ENCODE measurements at places on chromosomes 5 and 9.

DNA sequence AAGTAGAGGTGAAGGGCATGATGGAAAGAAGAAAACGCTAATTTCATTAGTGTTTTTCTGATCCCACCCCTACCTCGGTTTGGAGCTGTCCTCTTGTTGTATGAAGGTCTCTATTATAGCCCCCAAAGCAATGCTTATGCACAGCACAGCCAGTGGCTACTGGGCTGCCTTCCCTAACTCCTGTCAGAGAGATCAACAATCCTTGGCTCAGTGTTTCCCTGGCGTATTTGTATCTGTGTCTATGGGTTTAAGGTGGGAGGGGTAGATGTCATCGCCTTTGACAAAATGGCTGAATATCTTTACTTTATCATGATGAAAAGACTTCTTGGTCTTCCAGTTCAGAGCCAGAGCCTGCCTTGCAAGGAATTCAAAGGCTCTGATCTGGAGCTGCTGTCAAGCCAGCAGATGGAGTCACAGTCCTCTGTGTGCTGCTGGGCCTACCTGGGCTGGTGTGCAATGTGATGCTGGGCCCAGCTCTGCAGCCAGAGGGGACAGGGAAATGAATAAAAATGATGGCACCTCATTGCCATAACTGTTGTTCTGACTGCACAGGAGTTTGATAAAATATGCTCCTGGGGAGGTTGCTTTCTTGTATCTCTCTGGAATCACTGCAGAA, 20.1 kb upstream of the HSPA9 start:
- no peak for DNase-seq

DNA sequence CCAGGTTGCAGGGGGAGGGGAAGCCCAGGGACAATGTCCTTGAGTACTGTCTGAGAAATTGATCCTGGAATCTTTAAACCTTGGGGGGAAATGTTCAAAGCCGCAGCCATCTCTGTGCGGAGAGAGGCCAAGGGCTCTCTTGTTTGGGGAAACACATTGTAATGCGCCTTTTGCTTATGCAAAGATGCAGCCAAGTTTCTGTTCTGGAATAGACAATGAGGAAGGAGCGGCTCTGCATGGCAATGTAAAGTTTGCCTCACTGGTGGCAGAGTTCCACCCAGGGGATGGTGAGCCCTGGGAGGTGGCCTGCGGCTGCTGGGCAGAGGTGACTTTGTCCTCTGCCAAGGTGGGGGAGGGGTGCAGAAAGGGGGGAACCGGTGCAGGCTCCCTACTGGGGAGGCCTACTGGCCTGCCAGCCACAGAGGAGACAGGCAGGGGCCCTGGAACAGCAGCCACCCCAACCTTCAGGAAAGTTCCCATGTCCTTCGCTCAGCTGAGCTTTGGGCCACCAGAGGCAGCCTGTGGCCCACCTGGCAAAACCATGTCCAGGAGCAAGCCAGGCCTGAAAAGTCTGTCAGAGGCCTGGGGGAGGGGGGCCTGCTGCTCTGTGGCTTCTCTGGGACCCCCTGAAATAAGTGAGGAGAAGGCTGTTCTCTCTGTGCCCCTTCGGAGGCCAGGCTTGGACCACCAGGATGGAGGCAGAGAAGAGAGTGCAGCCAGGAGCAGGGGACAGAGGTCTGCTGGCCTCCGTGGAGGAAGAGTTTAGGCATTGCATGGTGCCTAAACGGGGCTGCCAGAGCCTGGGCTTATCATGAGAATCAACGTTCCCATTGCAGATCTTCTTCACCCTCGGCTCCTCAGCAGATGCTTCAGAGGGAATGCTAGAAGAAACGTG, 127.8 kb downstream of the ZNF354C start:
- DNase-seq: no peak

DNA sequence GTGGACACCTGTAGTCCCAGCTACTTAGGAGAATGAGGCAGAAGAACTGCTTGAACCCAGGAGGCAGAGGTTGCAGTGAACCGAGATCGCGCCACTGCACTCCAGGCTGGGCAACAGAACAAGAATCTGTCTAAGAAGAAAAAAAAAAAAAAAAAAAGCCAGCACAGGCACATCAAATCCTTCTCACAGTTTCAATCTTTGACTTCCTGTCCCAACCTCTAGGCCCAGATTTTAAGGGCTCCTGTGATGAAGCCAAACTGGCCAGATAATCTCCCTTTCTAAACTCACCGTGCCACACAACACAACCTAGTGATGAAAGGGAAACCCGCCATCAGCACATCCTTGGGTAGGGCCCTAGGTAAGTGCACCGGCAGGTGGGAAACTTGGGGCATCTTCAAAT, 58.1 kb downstream of the ROR2 start:
- no peak for DNase-seq

DNA sequence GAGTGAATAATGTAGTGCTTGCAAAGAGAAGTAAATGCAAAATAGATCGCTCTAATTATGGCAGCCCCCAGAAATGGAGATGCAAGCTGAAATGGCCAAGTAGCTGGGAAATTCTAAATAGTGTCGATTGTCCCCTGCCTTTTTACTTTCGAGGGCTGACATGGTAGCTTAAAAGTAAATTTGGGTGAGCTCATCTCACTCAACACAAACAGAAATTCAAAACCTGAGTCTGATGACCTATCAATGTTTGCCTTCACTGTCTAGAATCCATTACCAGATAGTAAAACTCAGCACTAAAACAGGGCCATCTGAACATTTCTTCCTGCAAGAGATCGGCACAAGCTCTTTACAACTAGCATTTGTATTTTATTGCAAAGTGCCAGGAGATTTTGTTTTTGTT, 7.0 kb upstream of the LHX2 start:
- no peak for DNase-seq

GRCh38 chr5:150653145-150653761, 7.8 kb upstream of the MYOZ3 start:
- peak; percentile 72 for DNase-seq

GRCh38 chr9:22052376-22052945, 43.4 kb upstream of the CDKN2B start:
- DNase-seq: peak; percentile 97

- DNase-seq: no peak
Observed at GRCh38 chr5:9192266-9192665, 353.6 kb downstream of the SEMA5A start.

- DNase-seq: peak; percentile 91
Observed at GRCh38 chr9:16626577-16627130, 243.8 kb downstream of the BNC2 start.

- DNase-seq: peak; percentile 9
Observed at GRCh38 chr5:39928709-39929108, 503.9 kb upstream of the DAB2 start.

DNA sequence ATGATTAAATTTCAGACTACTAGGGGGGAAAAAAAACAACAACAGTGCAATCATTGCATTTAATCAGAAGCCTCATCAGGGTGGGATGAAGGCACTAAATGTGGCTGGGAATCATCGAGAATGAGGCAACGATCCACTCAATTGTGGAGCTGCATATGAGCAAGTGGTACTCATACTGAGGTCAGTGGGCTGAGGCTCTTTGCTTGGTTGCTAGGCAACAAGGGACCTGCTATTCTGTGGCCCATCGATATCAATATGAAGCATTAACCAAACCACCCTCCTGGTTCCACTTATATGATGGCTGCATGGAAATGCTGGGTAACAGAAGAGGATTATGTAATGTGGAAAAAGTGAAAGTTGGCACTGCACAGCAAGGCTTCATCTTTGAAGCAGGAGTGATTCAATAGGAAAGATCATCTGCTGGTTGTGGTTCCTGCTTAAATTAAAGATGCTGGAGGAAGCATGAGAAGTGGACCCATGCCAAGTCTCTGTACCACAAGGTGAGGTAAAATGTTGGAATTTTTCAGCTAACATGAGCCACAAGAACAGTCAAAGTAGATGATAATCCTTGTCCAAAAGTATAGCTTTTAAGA, 159.8 kb upstream of the HMHB1 start:
- DNase-seq: no peak

GRCh38 chr5:34657274-34657921, 1.3 kb downstream of the RAI14 start:
- DNase-seq: peak; percentile 64
